Activated T-cell treated with anti-CD3 and anti-CD28 coated beads for 48 hours (primary cell): ENCODE measurements at places on chromosomes 3 and 15.

DNA sequence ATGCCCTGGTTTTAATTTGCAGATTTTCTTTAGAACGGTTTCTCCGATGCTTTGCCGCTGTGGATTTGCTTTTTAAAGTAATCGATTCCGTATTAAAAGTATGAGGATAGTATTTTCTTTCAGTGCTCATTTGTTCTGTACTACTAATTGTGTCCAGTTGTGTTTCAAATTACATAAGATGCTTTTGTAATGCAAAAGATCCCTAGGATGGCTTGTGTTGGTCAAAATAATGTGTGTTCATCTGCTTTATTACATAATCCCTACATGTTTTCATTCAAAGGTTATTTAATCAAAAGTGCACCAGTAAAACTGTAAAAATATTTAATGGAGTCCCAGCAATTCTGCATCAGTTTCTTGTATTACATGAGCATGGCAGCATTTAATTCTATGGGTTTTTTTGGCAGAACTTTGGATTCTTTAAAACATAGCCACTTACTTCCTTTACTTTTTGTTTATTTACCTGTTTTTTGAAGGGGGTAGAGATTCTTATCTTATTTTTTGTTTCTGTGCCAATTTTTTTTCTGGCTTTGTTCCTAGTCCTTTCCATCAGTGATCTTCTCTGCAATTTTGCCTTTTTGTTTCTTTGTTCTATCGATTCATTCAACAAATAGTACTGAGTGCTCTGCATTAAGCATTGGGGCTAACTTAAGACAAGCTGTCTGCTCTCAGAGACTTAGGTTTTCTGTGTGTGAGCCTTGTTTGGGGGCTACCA, 352.8 kb downstream of the LRTM1 start:
- DNase-seq = no peak

DNA sequence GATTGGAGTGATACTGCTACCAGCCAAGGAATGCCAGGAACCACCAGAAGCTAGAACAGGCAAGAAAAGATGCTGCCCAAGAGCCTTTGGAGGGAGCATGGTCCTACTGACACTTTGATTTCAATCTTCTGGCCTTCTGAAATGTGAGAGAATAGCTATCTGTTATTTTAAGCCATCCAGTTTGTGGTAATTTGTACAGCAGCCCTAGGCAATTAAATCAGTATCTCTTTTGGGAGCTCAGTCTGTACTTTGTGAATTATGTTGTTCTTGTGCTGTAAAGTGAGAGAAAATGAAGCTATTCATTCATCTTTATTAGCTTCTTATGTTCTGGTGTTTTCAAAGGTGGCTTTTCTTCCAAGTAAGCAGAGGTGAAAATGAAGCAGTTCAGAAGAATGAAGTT, 381.3 kb downstream of the PDCD6IP start:
- no peak for DNase-seq

DNA sequence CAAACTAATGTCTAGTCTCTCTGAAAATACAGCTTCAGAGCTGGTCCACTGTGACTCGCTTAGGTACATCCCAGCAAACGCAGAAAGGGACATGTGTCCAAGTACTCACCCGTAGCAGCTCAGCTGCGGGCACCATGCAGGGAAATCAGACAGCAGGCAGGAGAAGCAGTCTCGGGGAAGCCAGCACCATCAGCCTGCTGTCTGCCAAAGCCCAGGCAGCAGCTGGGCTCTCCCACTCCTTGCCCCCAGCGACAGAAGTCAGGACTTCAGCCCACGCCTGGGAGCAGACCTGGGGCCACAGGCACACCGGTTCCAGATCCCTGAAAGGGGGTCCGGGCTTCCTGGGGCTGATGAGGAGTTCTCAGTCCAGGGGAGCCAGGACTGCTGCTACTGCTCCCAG, 34.9 kb downstream of the SEMA5B start:
- no peak for DNase-seq

DNA sequence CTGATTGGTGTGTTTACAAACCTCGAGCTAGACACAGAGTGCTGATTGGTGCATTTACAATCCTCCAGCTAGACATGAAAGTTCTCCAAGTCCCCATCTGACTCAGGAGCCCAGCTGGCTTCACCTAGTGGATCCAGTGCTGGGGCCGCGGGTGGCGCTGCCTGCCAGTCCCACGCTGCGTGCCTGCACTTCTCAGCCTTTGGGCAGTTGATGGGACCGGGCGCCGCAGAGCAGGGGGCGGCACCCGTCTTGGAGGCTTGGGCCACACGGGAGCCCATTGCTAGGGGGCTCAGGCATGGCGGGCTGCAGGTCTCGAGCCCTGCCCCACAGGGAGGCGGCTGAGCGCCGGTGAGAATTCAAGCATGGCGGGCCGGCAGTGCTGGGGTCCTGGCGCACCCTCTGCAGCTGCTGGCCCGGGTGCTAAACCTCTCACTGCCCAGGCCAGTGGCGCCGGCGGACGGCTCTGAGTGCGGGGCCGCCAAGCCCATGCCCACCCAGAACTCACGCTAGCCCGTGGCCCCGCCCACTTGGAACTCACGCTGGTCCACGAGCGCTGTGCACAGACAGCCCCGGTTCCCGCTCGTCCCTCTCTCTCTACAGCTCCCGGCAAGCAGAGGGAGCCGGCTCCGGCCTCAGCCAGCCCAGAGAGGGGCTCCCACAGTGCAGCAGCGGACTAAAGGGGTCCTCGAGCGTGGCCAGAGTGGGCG, 6.6 kb upstream of the TBL1XR1 start:
- DNase-seq = no peak

- DNase-seq = no peak
Measured at GRCh38 chr3:177287231-177287630, 89.9 kb upstream of the TBL1XR1 start.

- no peak for DNase-seq
Measured at GRCh38 chr3:10273702-10274305, 18.9 kb downstream of the GHRL start.

GRCh38 chr3:122977746-122978466, 49.7 kb downstream of the SEMA5B start:
- no peak for DNase-seq

GRCh38 chr15:77042245-77042919, 28.5 kb downstream of the TSPAN3 start:
- no peak for DNase-seq

- DNase-seq = no peak
Measured at GRCh38 chr3:22322861-22323260, 571.9 kb upstream of the ZNF385D start.

DNA sequence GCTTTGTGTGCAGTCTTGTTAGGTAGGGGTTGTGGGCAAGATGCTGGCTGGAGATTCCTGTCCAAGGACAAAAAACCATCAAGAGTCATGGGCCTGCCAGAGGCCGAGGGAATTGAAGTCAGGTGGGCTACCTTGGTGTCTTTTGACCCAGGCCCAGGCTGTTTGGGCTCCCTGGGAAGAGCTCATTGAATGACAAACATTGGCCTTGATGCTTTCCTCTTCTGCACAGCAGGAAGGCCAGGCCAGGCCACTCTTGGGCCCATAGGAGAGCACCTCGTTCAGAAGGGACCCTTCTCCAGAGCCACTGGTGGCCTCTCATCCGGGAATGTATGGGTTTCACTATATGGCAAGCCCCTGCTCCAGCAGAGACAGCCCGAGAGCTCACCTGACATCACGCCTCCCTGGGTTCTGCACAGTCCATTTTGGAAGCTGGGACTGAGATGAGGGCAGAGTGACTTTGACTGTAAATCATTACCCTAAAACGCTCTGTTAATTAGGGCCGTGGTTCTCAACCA, 169.1 kb downstream of the NSMCE3 start:
- DNase-seq = no peak

GRCh38 chr3:99962703-99963102, 145.0 kb downstream of the CMSS1 start:
- no peak for DNase-seq

DNA sequence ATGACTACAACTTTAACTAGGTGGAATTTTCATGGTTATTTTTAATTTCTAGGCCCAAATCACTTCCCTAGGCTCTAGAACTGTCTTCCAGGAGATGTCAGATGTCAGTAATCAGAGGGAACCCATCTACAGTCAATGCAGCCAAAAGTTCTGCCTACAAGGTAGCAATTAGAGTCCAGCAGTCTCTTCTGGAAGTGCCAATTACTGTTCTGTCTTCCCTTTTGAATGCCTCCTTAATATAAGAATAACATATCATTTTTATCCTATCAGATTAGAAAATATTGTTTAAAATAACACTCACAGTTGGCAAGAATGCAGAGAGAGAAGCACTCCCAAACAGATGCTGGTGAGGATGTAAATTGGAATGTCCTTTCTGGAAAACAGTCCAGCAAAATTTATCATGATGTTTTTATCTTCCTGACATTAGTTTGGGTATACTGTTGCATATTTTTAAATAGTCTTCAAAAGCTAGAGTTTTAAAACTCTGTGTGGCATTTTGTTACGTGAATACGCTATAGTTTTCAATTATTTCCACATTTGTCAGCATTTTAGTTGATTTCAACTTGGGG, 543.7 kb downstream of the FHIT start:
- no peak for DNase-seq

DNA sequence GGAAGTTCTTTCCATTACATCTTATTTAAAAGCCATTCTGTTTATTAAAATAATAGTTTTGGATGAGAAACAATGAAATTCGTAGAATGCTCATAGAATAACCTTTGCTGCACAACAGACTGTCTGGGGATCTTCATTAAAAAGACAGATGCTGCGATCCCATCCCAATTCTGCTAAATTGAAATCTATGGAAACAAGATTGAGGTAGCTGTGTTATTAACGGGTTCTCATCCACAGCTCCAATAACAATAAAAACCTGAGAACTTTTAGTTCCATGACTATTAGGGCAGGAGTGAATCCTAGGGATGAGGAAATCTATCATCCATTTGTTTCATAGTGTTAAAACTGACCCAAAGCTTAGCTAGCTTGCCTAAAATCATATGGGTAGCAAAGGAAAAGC, 2.5 kb upstream of the GJD2 start:
- no peak for DNase-seq

DNA sequence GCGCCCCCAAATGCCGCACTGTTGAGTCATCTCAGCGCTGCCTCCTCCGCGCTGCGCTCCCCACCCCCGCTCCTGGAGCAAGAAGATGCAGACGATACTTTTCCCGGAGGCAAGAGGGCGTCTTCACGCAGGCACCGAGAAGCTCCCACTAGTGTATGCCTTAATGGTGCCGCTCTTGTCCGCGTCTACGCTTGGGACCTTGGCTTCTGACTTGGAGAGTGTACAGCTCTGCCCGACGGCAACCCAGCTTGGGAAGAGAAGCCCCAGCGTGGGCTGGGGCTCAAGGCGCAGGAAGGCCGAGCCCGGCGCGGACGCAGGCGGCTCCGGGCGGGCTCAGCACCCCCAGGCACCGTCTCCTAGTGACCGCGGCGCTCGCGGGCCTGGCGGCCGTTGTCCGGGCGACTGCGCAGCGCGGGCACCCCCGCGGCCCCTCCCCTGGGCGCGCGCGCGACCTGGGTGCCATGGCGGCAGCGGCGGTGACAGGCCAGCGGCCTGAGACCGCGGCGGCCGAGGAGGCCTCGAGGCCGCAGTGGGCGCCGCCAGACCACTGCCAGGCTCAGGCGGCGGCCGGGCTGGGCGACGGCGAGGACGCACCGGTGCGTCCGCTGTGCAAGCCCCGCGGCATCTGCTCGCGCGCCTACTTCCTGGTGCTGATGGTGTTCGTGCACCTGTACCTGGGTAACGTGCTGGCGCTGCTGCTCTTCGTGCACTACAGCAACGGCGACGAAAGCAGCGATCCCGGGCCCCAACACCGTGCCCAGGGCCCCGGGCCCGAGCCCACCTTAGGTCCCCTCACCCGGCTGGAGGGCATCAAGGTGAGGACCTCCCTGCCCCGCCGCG, at the start of gene P4HTM:
Gene P4HTM, plus strand, starts transcription at position 446 of the 840 bp plus-strand sequence. Its CDS starts 16 bp downstream, at position 462.
- peak; percentile 80 for DNase-seq

DNA sequence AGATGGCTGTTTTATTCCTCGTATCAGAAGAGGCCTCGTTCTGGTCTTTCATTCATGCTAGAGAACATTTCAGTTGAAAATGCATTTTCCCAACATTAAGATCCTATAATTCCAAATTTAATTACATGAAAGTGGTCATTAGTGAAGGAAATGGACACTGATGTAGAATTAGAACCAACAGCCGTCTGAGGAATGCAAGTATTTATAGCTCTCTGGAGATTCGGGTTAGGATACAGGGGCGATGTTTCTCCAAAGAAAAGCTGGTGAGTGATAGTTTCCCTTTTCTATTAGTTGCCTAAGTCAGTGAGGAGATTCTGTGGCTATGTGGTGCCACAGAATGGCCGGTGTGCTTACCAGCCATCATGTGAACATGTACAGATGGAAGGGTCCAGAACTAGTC, 109.0 kb upstream of the IL12A start:
- no peak for DNase-seq

GRCh38 chr3:131738095-131738494, 235.3 kb upstream of the MRPL3 start:
- DNase-seq = no peak

GRCh38 chr15:65641768-65642475, 20.2 kb downstream of the SLC24A1 start:
- DNase-seq = no peak

DNA sequence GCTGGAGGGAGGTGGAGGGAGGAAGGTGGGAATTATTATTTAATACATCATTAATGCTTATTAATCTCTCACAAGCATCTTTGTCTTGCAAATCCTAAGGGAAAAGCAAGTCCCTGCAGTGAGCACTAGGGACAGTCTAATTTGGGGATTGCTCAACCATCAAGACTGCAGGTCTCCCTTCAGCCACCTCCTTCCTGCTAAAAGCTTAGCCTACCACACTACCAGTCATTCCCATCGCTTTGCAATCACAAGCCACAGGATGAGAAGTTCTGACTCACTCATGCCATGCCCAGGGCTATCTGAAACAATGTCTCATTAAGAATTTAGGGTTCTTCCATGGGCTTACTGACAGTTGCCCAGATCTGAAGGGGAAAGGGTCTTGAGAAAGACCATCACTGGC, 51.0 kb upstream of the EIF1B start:
- no peak for DNase-seq

- DNase-seq = no peak
Measured at GRCh38 chr3:39626198-39626597, 158.7 kb downstream of the MOBP start.

DNA sequence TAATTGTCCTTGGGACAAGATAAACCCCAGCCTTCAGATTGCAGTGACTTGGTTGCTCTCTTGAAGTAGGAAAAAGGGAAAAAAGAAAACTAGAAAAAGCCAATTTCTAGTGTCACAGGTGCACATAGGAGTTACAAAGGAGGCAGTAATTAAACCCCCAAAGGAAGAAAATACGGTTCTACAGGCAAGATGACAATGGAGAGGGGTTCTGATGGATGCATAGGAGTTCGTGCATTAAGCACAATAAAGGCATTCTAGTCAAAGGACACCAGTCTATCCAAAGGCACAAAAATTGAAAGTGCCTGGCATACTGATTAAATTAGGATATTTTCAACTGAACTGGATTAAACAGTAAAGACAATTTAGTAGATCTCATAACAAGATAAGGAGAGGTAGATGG, 31.6 kb upstream of the MTMR14 start:
- DNase-seq = no peak
